Epithelial cell of prostate (primary cell): ENCODE measurements at places on chromosomes 11 and 22.

GRCh38 chr11:32526760-32527159 is 56.9 kb upstream of the EIF3M start:
- DNase-seq, result no peak

- no peak for DNase-seq
Measured at GRCh38 chr22:40721266-40721665, 42.0 kb downstream of the MCHR1 start.

DNA sequence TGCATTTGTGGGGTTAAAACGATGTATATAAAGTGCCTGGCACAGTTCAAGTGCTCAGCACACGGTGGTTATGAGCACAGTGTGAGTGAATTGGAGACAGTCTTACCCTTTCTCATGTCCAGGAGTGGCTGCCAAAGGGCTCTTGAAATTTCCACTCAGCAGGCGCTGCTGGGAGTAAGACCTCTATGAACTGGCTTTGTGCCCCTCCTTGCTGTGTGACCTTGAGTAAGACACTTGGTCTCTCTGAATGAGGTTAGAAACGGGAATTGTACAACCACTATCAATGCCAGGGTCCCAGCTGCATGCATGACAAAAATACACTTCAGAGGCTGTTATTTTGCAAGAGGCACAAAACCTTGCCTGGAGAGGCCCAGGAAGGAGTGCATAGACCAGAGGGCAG is 86.6 kb downstream of the TSPAN18 start:
- DNase-seq, result no peak

DNA sequence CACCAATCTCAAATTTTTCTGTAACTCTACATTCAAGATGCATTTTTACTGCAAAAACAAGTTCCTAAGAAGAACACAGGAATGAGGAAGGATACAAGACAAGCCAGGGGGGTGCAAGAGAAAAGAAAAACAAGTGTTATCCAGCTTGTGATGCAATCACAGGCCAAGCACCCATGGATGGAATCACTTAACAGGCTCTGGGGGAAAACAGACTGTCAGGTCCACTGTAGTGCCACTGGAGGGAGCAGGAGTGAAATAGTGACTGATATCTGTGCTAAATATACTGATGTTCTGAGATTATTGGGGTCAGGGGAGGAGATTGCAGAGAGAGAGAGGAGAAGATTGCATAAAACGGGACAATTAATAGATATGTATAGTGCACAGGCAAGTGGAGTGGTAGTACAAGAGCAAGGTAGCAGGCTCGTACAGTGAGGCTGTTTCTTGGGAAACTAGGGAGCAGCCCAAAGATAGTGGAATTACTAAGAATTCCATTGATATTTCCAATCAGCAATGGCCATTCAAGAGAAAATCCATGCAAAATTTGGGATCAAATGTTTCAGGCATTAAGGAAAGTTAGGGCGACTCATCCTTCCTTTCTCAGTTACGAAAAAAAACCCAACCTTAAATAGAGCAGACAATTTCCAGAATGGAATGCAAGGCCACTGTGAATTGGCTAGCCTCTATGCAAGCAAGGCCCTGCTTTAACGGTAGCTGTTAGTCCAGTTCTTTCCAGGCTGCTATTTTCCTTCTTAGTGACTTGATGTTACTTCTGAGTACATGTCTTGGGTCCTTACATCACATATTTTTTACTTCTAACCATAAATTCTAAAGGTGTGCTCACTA is 52.2 kb upstream of the CEP126 start:
- DNase-seq, result no peak
